Central memory CD8-positive, alpha-beta T cell (primary cell): ENCODE measurements at places on chromosomes 3 and 15.

DNA sequence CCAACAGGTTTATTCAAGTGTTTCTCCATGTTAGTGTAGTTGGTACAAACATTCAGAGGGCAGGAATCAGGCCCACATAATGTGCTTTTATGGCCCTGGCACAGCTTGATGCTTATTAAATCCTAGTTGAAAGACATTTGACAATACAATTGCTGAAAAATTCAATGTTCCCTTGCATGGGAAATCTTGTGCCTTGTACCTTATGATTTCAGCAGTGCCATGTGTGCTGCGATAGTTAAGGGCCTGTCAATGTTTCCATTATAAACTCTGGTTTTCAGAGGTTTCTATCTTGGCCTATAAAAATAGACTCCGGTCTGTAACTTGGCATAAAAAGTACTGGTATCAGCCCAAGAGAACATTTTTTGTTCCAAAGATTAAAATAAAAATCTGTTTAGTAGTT is 207.2 kb downstream of the TBC1D5 start:
- no peak for DNase-seq

DNA sequence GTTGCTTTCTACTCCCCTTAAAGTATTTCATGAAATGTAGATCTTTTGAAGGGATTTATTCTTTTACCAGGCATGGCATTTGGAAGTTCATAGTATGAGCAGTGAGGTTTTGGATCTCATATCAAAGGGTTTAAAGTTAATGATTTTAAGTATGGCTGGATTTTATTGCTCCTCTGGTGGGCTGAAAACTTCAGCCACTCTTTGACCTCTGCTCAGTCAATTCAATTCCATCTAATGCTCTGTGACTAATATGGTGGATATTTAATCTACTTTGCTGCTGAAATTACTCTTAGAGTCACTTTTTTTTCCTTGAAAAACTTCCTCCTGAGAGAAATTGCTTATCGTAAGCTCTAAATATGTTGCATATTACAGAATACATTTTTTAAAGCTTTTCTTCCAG is 218.6 kb downstream of the NR2F2 start:
- DNase-seq, result no peak

DNA sequence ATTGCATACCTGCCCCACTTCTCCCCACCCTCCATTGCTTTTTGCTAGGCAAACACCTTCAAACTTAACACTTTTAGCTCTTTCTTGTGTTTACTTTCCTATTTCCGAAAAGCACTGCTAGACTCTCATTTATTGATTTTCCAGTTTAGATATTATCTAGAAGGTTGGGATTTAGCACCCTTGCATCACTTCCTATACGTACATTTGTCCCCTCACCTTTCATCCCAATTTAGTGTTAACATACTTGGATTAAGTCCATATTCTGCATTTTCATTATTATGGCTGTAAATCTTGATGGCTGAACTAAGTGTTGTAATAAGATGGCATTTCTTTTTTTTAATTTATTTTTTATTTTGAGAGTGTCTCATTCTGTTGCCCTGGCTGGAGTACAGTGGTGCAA is 39.5 kb downstream of the GOLGA6L10 start:
- no peak for DNase-seq

DNA sequence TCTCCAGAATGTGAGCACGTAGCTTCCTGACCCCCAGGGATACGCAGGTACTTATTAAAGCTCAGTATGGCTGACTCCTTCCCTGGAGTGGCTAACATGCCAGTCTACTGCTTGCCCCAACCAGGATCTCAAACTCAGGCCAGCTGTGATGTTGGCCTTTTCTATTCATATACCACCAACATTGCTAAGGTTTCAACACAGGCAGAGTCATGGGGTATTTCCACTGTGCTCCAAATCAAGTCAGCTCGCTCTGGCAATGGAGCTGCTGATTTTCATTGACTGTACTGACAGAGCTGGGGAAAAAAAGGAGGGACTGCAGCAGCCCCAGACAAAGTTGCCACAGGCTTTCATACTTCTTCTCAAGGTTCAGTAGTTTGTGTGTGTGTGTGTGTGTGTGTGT is 87.0 kb downstream of the CFAP20DC start:
- DNase-seq, result no peak

- no peak for DNase-seq
Observed at GRCh38 chr15:41713047-41713446, 52.8 kb downstream of the MGA start.

DNA sequence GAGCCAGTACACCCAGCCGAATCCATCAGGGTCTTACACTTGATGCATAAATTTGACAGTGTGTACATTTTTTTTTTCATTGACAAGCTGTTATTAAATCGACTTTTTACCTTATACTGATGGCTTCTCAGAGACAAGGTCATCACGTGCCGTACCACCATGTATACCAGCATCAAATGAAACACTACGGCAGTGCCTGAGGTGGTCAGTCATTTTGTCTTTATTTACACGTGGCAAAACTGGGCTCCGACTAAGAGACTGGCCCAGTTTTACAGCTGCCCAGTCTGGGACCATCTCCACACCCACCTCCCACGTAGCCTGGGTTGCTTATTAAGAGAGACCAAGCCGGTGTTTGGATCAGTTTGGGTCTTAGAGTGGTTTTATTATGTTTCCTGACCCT is 57.4 kb downstream of the TMEM266 start:
- DNase-seq, result no peak

GRCh38 chr3:134594331-134594741 is 56.5 kb downstream of the KY start:
- DNase-seq, result no peak

DNA sequence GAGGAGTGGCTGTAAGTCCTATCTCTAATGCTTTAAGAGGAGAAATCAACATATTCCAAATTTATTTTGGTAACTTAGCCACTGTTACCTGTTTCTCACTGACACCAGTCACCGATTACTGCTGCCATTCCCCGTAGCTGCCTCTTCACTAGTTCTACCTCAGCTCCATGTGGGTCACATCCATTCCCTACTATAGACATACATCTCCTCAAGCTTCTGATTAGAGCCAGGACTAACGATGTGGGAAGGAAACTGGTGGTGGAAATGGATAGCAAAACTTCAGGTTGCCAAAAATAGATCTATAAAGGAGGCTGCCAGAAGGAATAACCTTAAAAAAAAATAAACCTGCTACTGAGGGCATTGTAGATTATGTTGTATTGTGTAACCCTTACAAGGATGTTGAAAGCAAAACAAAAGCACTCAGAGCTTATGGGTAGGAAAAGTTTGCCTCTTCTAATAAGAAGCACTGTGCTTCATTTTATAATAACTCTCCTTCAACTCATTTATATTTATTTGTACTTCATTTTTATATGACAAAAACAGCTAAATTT is 56.0 kb downstream of the KAT2B start:
- DNase-seq, result no peak

DNA sequence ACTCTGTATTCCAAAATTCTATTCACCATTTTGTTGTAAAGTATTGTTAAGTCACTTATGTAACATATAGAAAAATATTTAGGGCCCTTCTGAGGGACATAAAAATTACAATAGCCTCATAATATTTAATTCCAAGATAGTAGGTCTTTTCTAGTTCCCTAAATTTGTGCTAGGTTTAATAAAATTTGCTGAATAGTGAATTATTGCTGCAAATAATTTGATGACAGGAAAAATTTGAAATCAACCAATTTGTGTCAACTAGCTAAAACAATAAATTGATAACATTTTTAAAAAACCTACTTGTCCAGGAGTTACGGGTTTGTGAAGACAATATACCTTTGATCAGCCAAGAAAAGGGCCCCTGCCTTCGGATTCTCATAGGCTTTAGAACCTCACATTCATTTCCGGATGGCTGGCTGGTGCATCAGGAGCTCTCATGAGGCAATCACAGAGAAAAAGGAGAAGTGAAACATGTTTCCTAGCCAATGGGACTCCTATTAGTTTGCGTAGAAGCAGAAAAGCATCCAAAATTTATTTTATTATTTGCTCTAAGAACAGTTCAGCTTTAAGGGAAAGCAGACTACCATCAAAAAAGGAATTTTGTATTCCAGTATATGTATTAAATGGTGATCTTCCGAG is 177.2 kb downstream of the LRRC3B start:
- DNase-seq, result no peak

DNA sequence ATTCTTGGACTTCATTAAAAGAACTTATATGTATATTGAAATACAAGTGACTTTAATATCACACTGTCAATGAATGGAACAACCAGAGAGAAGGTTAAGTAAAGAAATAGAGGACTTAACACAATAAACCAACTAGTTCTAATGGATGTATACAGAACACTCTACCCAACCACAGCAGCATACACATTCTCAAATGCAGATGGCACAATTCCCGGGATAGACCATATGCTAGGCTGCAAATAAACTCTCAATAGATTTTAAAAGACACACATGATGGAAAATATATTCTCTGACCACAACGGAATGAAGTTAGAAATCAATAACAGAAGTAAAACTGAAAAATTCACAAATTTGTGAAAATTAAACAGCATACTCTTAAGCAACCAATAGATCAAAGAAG is 214.3 kb upstream of the LINGO1 start:
- no peak for DNase-seq

DNA sequence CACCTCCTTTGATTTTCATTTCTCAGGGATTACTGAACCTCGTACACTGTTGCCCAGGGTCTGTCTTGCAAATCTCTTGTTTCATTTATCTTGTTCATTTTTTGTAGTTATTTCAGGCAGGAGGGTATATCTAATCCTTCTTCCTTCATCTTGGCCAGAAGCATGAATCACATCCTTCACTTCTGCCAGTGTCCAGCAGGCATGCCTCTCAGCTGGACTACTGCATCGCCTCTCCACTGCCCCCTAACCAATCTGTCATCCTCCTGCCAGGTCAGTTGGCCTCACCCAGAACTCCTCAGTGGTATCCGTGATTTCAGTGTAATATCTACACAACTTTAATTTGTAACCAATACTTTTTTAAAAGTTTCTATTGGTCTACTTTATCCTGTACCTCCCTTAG is 297.9 kb downstream of the GABRG3 start:
- DNase-seq, result no peak

GRCh38 chr15:42042602-42043400 is 22.0 kb upstream of the PLA2G4E start:
- DNase-seq, result no peak

DNA sequence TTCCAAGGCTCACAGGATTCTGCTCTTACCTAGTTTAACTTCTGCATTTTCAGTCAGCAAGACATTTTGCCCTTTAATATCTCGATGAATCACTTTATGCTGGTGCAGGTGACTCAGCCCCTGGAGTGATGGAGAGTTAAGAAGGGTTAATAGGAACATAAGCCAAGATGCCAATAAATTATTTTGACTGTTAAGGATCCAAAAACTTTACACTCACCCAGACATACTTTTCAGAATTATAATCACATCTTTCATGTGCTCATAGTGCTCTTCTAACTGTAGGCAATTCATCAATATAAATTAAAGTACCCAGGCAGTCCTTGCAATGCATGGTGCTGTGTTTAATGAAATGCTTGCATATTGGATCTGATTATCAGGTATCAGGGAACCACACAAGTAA is 164.1 kb upstream of the SLC2A2 start:
- DNase-seq, result no peak

DNA sequence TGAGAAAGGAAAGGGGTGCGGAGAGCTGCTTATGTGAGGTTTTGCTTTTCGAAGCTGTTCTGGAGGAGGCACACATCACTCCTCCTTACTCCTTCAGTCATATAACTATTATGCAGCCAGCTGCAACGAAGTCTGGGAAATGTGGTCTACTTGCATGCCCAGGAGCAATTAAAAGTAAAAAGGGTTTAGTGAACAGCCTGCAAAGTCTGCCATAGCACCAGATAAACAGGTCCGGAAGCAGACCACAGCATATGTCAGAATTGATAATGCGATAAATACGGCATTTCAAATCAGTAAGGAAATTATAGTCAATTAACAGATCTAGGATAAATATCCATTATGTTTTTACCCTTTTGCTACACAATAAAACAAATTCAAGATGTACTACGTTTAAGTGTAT is 99.5 kb downstream of the POLR2M start:
- DNase-seq, result no peak

DNA sequence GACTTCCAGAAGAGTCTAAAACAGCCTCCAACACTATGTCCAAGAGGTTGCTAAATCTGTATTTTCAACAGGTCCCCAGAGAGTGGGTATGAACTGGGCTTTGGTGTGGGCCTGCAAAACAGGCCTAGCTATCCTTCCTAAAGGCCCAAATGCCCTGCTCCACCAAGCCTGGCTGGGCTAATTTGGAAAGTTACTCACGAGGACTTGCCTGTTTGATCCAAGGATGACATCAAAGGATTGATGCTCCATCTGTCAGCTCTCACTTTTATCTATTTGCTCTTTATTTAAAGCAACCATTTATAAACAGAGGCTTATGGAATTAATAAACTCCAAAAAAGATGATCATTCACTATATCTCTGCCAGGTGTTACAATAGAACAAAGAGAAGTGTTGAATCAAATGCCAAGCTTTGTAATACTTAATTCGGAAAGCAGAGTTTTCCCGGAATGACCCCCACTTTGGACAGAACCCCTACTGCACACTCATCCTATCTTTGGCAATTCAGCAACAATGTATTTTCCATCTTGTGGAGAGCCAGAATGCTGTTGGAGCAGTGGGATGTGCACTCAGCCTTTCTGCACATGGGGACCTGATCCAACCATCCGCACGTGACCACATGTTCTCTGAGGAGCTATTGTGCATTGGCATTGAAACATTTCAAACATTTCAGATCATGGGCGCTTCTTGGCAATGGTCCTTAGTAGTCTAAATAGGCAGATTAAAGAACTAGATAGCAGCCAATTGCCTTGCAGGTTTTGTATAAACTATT is 163.3 kb upstream of the THBS1 start:
- DNase-seq, result no peak

- DNase-seq, result no peak
Observed at GRCh38 chr3:165641569-165642310, 195.5 kb downstream of the BCHE start.

DNA sequence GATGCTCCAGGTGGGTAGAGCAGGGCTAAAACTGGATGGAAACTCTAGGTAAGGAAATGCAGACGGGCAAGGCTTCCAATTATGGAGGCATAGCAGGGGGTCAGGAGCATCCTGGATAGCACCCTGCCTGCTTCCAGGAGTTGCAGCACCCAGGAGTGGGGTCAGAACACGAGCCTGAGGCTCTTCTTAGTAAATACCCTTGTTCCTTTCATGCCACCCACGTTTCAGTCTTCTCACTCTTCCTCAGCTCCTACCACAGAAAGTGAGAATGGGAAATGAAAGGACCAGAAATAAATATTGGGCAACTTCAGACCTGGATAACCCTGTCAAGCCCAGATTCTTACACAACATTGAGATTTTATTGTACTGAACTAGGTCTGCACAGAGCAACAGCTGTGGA is 16.4 kb downstream of the CCR1 start:
- DNase-seq, result no peak
